ENCODE measurements at places on chromosomes 5 and 9.

GRCh38 chr9:83649515-83649914 is 26.6 kb downstream of the IDNK start:
- DNase-seq, result no peak

DNA sequence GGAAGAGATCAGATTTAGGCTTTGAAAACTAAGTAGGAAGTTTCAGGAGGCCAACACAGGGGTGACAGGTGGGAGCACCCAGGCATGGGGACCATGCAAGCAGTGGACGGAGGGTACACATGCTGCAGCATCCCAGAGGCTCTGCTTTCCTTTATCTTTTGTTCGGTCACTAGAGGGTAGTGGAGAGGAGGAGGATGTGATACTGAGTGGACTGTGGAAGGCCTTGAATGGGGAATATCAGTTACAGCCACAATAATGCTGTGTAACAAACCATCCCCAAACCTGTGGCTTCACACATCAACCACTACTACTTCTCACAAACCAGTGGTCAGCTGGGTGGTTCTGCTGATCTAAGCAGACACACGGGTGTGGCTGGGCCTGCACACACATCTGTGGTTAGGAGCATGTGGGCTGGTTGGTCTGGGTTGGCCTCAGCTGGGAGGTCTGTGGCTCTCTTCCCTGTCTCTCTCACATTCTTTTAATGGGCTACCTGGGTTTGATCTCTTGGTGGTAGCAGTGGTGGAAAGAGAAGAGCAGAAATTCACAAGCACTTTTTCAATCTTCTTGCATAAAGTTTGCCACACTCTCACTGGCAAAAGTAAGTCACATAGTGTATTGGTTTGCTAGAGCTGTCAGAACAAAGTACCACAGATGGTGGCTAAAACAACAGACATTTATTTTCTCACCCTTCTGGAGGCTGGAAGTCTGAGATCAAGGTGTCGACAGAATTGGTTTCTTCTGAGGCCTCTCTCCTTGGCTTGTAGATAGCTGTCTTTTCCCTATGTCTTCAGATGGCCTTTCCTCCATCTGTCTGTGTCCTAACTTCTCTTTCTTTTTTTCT is 238.7 kb downstream of the AGTPBP1 start:
- no peak for DNase-seq

- DNase-seq, result no peak
Observed at GRCh38 chr9:3342159-3342777, 183.5 kb downstream of the RFX3 start.

GRCh38 chr5:131672776-131673175 is 37.7 kb upstream of the RAPGEF6 start:
- DNase-seq, result no peak

- peak; percentile 40 for DNase-seq
Observed at GRCh38 chr9:15135164-15135792, 171.7 kb downstream of the TTC39B start.

DNA sequence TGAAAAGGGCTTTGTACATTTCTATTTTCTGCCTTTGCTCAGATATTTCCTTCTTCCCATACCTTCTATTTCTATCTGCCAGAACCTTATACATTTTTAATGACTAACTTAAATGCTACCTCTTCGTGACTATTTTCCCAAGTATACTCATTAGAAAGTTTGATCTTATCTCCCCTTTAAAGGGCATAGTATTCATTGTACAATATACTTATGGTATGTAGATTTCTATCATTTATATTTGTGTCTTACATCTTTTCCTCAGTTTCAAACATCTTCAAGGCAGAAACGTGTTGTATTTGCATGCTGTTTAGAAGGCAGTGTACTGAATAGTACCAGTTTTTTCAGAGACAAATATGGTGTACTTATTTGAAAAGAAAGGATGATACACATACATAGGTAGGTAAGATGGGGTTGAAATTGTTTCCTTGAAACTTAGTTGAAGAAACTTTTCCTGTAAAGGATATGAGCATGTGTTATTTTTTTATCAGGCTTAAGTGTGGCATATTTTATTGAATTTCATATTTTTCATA is 518.1 kb upstream of the NUDT12 start:
- DNase-seq, result no peak

DNA sequence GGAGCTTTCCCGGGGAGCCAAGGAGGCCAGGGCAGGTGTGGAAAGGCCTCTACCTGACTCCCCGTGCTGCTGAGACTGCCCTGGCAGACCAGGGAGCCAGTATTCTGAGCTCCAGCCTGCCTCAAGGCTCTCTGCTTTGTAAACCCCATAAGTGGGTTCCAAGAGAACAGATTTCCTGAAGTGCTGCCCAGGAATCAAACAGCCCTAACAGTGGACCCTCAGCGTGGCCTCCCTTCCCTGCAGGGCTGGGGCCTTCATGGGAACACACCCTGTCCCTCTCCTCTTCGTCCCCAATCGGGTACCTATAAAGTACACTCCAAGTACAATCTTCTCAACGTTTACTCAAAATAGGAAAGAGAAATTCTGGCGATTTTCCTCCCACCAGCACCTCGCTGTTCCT is 252.5 kb downstream of the FSTL4 start:
- DNase-seq, result no peak

- DNase-seq, result peak; percentile 55
Observed at GRCh38 chr9:117733465-117733864, 29.3 kb downstream of the TLR4 start.

GRCh38 chr5:135130261-135131215 is 96.5 kb upstream of the PITX1 start:
- DNase-seq, result peak; percentile 23

- peak; percentile 77 for DNase-seq
Observed at GRCh38 chr9:31608416-31608815, 776.0 kb upstream of the ACO1 start.

DNA sequence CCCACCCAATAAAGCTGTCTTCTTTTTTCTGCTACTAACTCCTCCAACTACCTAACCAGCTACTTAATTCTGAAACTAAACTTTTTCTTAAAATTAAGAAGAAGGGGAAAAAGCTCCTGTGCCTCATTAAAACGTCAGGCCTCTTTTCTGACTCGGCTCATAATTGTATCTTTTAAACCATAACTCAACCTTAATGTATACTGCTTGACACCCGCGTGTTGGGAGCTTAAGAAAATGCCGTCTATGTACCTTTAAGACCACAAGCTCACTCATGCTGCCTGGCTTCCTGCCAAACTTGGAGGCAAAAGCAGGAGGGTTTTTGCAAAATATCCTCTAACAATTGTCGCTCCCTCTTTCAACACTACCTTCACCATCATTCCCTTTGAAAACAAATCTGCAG is 5.0 kb downstream of the EBF1 start:
- no peak for DNase-seq

GRCh38 chr9:110812886-110813285 is 144.3 kb downstream of the MUSK start:
- DNase-seq, result no peak

DNA sequence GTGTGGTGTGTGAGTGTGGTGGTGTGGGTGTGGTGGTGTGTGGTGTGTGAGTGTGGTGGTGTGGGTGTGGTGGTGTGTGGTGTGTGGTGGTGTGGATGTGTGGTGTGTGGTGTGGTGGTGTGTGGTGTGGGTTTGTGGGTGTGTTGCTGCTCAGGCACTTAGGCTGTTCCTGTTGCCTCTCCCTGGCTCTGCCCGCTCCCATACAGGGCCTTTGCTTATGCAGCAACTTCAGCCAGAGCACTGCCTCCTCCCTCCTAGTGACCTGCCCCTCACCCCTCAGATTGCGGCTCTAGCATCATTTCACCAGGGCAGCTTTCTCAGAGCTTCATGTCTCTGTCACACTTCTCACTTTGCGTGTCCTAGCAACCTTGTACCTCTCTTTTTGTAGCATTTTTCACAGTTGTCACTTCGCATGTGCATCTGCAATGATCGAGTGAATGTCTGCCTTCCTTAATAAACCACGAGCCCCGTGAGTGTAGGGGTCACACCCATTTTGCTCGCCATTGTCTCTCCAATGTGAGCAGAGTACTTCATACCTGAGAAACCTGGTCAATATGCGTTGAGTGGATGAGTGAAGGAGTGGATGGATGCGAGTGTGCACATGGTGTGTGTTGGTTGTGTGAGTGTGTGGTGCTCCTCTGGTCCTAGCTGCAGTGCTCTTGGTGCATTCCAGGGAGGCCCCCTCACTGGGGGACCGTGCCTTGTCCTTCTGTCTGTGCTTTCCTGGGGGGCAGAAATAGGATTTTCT is 167.9 kb upstream of the PANK3 start:
- DNase-seq, result no peak

DNA sequence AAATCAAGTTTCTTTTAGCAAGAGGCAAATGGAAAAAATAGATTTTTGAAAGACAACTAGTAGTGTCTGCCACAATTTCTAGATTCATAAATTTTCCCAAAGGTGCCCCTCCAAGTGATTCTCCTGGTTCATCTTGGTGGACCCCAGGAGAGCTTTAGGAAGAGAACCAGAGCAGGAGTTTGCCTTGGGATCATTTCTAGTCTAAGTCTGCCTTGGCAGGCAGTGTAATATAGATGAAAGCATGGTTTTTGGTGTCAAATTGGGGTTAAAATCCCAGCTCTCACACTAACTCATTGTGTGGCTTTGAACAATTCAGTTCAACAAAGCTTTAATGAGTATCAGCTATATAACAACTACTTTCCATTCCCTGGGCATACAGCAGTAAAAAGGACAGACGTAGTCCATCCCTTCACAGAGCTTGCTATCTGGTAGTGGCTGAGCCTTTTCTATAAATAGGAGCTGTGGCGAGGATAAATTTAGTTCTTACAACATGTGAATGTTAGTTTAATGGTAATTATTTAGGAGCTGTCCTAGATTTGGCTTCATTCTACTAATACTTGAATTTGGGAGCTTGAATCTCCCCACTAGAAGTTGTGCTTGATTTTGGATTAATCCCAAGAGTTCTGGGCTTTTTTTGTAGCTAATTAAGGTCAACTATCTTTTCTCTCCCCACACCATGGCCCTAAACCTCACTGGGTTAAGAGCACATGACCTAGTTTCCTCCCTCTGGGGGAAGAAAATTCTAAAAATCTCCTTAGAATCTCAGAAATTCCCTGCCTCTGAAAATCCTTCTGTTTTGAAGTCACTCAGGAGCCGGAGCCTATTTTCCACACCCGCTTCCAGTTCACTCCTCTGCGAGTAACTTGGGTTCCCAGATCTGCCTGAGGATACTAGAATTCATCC is 197.8 kb downstream of the PCSK1 start:
- DNase-seq, result no peak

DNA sequence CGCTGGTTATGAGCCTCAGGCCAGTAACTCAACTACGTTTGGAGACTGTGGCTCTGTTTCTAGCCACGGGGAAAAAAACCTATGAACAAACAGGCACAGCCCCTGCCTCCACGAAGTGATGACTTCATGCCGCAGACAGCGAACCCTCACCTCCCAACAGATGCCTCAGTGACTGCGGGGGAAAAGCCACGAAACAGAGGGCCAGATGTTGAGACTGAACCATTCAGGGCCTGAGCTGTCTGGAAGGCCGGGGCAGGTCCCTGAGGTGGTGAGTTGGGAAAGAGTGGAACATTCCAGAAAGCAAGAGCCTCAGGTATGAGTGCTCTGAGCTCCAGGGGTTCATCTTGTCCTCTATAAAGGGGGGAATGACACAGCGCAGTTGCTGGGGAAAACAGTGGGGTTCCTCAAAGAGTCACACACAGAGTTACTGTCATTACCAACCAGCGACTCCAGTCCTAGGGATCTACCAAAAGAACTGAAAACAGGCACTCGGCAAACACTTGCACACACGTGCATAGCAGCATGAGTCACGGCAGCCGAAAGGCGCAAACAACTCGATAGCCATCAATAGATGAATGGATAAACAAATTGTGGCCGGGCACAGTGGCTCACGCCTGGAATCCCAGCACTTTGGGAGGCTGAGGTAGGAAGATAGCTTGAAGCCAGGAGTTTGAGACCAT is 15.3 kb downstream of the PLPP7 start:
- no peak for DNase-seq

DNA sequence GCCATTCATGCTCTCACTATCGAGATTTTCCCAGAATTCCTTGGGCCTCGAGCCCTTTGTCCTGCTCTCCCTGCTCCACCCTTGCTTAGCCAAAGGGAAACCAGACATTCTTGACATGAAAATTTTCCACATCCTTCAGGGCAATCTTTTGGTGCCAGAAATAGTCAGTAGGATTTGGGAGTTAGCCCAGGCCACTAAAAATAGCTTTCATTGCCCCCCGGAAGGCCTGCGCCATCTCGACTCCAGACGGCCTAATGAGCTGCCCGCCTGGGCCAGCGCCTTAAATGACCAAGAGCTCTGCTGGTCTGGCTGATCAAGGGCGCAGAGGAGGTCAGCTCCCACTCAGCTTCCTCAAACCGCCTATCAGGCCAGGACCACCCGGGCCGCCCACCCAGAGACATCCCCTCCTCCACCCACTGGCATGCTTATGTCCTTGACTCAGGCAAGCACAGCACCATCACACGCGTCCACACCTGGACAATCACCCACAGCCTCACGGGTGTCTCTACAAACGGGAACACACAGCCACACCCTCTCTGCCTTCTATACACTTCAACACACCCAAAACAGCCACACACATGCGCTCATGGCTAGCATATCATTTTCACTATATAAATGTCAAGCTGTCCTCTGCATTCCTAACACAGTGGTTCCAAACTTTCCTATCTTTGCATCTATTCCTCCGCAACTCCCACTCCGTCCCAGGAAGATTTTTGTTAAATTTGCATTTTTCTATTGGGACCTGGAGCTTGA is 20.9 kb downstream of the DUSP1 start:
- DNase-seq, result no peak

DNA sequence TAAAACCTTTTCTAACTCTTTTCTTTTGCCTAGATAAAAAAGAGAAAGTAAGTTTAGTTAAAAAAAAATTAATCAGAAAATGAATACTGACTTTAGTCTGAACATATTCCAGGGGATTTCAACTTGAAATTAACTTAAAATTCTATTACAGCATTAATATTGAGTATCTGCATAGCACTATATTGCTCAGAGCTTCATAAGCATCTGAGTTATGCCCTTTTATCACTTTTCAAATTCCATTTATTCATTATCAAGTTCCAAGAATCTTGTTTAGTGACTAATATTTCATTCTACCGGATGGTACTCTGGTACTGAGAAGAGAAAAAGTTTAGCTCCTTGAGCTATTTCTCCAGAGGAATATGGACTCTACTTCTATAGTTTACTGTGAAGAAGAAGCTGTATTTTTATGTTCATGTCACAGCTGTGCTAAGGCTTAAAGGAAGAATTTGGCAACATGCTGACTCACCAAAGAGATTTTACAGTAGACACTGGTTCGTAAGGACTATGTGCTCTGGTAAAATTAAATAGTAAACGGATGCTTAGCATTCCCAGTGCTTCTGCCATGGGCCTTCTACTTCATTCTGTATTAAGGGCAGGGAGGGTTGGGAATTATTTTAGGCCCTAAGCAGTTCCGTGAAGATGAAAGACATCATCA is 285.2 kb upstream of the SEMA6A start:
- DNase-seq, result no peak

GRCh38 chr5:95841914-95842812 is 19.6 kb upstream of the GLRX start:
- DNase-seq, result no peak

GRCh38 chr5:73264631-73265030 is 91.6 kb downstream of the TMEM174 start:
- no peak for DNase-seq

GRCh38 chr9:135326141-135326540 is 153.4 kb upstream of the PPP1R26 start:
- DNase-seq, result no peak
